ENCODE measurements at places on chromosomes 16 and 17.

DNA sequence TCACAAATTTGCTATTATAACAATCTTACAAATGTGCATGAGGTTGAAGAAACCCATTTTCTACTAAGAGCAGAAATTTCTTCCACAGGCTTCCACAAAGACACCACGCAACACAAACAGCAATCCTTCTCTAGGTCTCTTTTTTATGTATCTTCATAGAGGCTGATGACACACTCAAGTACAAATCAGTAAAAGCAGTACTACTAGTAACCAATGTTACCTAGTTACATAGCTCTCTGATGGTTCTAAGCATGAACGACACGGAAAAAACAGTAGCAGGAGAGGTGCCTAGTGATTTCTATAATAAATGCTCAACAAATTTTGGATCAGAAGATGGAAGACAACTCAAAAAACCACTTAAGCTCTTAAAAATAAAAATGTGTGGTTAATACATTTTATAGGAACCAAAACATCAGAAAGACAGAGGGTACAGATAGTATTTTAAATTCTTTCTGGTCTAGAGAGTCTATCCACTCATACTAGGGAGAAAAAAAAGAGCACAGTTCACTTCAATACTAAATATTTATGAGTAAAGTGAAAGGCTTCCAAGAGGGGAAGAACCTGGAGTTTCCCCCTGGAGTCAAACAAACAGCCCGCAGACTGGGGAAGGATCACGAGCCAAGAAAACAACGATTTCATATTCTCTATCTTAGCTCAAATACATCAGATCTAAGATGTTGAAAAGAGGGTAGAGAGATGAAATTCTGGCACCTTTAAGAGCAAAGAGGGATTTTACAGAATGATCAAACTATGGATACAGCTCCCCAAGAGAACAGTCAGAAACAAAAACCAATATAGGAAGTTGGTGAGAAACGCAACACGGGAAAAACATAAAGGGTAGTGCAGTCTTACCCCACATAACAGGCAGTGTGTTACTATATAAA is 40.2 kb downstream of the SMG6 start:
- no peak for DNase-seq

- DNase-seq, result no peak
These were observed 16.9 kb downstream of the SCN4A start for GRCh38 chr17:63955791-63956190.

DNA sequence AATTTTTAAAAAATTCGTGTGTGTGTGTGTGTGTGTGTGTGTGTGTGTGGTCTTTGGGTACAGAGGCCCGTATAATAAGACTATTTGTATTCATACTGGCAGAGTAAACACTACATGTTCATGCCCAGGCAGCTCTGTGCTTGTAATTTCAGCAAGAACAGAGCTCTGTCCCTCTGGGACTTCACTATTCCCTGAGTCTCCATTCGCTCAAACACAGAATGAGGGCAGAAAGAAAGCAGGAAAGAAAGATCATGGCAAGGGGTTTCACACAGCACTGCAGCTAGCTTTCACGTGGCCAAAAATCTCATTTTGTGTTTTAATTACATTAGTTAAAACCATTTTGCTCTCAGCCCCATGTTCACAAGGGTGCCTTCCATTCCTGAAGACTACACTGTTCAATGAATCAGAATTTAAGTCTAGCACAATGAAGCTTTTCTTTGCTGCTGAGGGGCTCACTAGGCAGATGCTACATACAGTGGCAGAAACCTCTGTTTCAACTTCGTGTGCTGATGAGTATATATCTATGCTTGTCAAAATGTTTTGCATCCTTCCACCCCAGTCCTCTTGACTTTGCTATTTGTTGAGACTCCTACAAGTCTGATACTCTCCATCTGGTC is 198.4 kb upstream of the C17orf78 start:
- no peak for DNase-seq

GRCh38 chr16:58500430-58501241 is 693 bp downstream of the NDRG4 start:
- no peak for DNase-seq

DNA sequence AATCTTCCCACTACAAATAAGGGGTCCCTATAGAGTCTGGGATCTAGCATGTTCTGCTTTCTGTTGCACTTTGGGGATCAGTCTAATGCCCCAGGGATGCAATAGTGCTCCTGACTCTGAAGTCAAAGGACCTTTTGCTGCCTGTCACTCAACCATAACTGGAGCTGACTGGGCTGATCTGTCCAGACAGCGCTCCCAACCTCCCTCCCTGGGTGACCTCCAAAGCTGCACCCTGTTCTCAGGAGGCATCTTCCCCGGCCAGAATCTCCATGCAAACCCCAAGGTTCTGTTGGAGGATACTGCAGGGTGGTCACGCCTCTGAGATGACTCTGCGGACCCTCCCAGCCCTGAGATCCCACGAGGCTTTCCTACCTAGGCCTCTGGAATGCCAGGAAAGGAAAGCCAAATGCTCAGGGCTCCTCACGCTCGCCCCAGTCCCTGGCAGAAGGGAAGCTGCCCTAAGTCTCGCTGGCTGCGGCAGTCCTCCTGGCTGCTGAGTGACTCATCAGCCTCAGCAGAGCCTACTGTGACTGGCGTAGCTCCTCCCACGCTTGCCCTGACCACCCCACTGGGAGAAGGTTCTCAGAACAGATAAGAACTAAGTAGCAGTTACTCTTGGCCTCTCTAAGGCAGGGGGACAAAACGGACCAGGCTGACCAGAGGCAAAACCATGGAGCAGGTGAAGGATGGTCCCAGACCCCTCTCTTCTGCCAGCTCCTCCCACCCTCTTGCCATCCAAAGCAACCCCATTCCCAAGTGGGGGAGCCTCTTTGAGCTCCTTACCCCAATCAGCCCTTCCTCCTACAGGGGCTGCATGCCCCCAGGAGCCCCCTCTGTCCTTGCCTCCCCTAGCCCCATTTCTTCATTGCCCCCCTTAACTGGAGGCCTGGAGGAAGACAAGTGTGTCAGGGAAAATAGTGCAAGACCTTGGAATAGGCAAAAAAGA is 124.1 kb upstream of the TNRC6C start:
- no peak for DNase-seq

DNA sequence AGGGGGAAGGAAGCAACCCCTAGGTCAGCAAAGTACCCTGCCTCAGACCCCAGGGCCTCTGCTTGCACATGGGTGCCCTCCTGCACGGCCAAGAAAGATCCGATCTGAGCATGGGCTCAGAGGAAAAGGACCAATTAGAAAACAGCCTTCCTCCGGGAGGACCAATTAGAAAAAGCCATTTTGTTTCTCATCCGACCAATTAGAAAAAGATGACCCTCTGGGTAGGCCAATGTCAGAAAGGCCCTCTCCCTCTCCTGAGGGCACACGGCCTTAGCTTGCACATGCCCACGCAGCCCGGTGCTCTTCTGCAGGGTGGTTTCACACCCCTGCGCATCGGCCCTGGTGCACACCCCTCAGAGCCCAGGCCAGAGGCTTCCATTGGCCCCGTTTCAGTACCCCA is 5.1 kb upstream of the CISD3 start:
- no peak for DNase-seq

DNA sequence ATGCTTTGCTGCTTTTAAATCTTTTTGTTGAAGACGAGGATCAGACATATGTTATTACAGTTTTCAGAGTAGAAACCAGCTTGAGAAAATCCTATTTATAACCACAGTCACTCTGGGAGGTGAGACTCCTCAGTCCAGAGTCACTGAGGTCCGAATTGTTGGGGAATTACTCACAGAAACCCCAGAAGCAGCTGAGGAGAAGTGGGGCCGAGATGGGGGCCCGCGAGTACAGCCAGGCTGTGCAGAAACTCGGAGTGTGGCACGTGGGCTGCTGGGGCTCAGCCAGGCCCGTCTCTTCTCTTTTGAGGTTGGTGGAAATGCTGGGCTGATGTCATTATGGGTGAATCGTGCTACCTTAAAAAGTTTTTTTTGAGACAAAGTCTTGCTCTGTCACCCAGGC is 14.4 kb upstream of the GNG13 start:
- no peak for DNase-seq

DNA sequence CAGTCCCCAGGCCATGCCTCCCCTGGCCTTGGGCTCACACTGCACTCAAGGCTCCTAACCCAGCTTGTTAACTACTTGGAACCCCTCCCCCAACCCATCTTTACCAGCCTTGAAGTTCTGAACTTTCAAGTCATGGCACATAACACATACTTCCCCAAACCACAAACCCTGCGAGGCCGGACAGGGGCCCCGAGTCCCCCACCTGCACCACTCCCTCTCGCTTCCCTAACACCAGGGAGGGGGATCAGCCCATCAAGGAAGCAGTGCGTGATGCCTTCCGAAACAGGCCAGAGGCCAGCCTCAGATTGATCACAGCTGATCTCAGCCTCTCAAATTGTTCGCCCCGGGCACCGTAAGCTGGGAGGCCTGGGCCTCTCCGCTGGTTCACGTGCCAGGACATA is 3.0 kb upstream of the NLRC3 start:
- peak; percentile 55 for DNase-seq

GRCh38 chr17:28849281-28849680 is 5.5 kb upstream of the ERAL1 start:
- no peak for DNase-seq

GRCh38 chr16:30838876-30839471 is 52.0 kb upstream of the ZNF629 start:
- no peak for DNase-seq

DNA sequence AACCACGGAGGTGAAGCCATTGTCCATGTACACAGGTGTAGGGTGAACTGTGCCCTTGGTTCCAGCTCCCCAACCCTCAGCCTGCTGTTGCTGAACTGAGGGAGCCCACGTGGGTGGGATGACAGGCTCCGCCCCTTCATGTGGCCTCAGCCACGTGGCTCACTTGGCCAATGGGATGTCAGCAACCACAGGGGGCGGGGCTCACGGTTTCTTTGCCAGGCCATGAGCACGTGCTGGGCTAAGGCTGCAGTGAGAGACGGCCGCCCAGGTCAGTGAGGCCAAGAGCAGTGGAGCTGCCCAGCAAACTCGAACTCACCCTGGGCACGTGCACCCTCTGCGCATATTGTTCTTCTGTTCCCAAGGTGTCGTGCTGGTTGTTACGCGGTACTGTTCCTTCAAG is 282.6 kb downstream of the IRF8 start:
- no peak for DNase-seq
